Activated CD4-positive, alpha-beta T cell treated with anti-CD3 and anti-CD28 coated beads for 36 hours (primary cell): ENCODE measurements at places on chromosomes 1 and 21. TPM values are rescaled to one million over a fixed set of nuclear protein-coding genes. Genes with fewer than 3 reads are reported as not detected.

Gene FRRS1
- total RNA-seq: 2.9 TPM

Gene TNFRSF8
- total RNA-seq: 15.7 TPM

Gene DIO1
- not detected for total RNA-seq

Gene TMEM240
- total RNA-seq: 0.42 TPM

Gene FCRLB
- total RNA-seq: not detected

Gene C1orf53
- total RNA-seq: 0.66 TPM
